ENCODE measurements at places on chromosomes 13 and 19. TPM values are rescaled to one million over a fixed set of nuclear protein-coding genes. Genes with fewer than 3 reads are reported as not detected.

- DNase-seq, result no peak
Observed at GRCh38 chr19:54448040-54448773, 792 bp upstream of the LENG8 start.

DNA sequence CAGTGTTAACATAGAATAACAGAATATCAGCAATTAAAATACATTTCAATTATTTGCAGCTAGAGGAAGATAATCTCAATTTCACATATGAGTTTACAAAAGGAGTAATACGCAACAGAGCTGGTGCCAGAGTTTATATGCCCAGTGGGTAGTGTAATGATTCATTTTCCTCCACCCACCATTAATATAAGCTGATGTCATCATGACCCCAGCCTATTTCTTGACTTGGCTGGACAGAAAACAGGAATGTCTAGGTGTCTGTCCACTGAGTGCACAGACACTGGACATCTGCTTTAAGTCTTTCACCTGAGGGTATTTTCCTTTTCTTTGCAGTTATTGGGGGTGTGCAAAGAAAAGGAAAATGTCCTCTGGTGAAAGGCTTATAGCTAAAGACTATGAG, 335.5 kb downstream of the TBC1D4 start:
- DNase-seq, result no peak

DNA sequence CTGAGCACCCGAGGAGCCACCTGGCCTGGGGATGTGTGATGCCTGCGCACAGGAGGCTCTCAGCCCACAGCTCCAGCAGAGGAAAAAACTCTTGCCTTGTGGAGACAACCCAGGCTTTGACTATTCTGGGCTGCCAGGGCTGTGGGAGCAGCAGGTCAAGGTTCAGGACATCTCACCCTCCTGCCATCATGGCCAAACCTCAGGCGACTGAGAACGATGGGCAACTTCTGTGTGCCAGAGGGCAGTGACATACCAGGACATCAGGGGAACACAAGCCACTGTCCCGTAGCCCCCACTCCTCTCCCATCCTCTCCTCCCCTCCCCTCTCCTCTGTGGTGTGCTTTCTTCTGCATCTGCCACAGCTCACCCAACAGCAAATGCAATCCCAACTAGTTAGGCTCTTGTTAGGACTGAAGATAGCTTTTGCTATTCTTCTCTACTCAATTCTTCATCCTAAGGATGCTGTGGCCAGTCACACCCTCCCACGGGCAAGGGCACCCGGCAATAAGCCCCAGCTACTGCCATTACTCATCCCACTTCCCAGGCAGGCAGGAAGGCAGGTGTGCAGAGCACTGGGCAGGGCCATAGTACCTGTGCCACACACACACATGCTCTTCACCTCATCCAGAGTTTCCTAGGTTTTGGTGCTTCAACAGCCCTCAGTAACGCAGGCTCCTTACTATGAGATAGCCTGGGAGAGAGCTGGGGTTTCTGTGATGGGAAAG, 16.8 kb downstream of the ELL start:
- DNase-seq, result no peak

GRCh38 chr13:112032186-112032993, 34.6 kb upstream of the SOX1 start:
- no peak for DNase-seq

- no peak for DNase-seq
Observed at GRCh38 chr19:43759515-43759914, 4.8 kb upstream of the SMG9 start.

DNA sequence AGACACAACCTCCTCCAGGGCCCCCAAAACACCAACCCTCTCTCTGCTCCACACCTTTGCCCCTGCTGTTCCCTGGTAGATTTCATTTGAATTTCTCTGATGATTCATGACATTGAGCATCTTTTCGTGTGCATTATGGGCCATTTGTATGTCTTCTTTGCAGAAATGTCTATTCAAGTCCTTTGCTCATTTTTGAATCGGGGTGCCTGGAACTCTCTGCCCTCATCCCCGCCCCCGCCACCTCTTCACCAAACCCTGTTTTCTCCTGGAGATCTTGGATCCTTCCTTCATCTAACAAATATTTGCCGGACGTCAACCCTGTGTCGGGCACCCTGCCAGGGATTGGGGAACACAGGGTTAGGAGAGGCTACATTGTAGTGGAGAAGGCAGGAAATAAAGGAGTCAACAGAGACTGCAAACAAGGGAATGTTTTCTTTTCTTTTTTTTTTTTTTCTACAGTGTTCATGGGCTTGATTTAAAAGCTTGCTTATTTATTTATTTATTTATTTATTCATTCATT, 25.5 kb upstream of the SLC1A5 start:
- DNase-seq, result no peak

DNA sequence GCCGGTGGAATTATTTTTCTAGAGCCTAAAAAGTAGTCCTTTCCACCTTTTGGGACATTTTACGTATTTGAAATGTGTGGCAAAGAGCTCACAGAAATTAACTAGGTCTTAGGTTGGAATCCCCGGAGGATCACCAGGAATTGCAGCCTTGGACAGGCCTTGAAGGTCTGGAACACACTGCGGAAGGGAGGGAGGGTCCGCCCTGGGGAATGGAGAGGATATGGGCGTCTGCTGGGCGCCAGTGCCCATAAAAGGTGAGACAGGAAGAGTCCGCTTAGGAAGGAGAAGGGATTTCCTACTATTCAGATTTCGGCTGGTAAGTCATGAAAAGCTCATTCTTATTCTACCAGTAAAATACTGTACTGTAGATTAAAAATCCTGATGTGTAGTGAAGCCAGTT, 111.9 kb downstream of the COL4A2 start:
- no peak for DNase-seq

The SLC25A41 gene
- polyA plus RNA-seq, result 0.21 TPM

The ADGRE3 gene
- polyA plus RNA-seq, result not detected
